ENCODE measurements at places on chromosomes 7 and 10. TPM values are rescaled to one million over a fixed set of nuclear protein-coding genes. Genes with fewer than 3 reads are reported as not detected.

Gene OPN1SW
- total RNA-seq: not detected

Gene ATRNL1
- total RNA-seq: 137 TPM

Gene CALU
- total RNA-seq: 166 TPM

Gene GATA3
- 1.7 TPM for total RNA-seq

Gene LRMDA
- 20.3 TPM for total RNA-seq

Gene LIPJ
- total RNA-seq: not detected

Gene PIK3CG
- total RNA-seq: not detected

Gene CRYGN
- total RNA-seq: not detected

Gene ZNF138
- total RNA-seq: 17.0 TPM

Gene RADIL
- total RNA-seq: 2.2 TPM

Gene ASL
- 85.7 TPM for total RNA-seq

Gene LIPM
- not detected for total RNA-seq

Gene SUV39H2
- 18.9 TPM for total RNA-seq

Gene ACSL5
- total RNA-seq: not detected

Gene TMED4
- total RNA-seq: 263 TPM

Gene ARHGEF35
- total RNA-seq: 4.8 TPM

Gene MRPL43
- total RNA-seq: 128 TPM
